ENCODE measurements at places on chromosomes 5 and 9.

- DNase-seq: no peak
These were observed 468.5 kb downstream of the TMEM232 start for GRCh38 chr5:110257971-110258370.

- DNase-seq: no peak
These were observed 23.9 kb upstream of the IDNK start for GRCh38 chr9:83599071-83599470.

DNA sequence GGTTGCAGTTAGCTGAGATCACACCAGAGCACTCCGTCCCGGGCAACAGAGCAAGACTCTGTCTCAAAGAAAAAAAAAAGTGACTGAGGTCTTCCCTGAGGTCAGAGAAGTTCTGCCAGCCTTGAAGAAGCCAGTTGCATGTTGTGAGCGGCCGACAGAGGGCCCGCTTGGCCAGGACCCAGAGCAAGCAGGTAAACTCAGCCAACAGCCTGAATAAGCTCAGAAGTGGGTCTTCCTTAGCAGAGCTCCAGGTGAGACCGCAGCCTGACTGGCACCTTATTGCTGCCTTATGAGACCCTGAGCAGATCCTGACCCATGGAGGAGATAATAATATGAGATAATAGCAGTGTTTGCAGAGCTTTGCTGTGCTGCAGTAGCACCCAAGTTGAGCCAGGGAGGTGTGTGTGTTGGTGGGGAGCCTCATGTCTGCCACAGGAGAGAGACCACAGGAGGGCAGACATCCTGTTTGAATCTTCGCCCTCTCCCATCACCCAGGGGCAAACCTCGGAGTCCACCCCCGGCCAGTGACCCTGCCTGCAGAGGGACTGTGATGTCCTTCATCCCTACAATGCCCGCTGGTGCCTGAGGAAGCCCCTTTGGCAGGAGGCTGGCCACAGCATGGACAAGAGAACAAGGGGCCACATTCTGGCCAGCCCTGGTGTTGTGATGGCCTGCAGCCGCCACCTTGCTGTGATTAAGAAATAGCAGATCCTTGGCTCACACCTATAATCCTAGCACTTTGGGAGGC, 10.8 kb upstream of the BARX1 start:
- DNase-seq: no peak

- no peak for DNase-seq
These were observed 36.5 kb upstream of the NUDT12 start for GRCh38 chr5:103598997-103599566.

DNA sequence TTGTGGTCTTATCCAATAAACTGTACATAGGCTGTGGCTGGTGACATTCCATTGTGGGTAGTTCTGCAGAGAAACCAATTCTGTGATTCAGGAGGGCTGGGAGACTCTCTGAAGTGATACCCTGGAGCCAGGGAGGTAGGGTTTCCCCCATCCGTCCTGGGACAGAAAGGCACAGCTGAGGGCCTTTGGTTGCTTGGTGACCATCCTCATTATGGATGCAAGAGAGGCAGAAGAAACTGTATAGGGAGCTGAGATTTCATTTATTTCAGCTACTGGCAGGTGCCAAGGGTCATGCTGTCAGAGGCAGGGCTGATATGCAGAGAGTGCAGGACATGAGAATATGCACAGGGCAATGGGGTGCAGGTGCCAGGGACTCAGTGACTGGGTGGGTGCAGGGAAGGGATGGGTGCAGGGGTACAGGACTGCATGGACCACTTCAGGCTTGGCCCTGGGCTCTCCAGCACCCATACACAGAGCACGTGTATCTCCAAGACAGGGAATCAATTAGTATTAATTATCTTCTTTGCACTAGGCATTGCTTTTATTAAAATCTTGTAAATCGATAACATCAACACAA, 236.5 kb downstream of the ICE1 start:
- no peak for DNase-seq

DNA sequence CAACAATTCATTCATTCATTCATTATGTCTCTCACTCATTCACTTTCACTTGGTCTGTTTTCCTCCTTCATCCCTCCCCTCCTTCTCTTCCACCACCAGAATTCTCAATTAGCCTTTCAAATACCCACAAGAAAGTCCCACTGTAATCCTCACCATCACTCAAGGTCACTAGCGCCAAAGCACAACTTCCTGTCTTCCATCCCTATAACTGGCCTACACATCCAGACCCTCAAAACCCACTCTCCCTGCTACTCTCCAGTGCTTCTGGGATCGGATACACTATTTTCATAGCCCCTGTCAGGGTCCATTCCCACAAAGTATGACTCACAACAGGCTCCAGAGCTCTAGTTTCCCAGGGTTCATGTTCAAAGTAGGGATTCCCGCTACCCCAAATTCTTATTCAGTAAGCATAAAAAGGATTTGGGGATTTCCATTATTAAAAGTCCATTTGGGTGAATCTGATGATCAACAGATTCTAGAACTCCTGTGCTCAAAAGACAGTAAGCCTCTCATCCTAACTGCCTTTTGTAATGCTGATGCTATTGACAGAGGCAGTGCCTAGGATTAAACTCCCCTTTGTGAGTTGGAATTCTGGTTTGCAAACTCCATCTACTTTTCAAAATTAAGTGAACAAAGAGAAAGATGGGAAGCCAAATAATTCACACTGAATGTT, 250.9 kb downstream of the SEMA5A start:
- no peak for DNase-seq

- no peak for DNase-seq
These were observed 73.0 kb upstream of the DMRTA1 start for GRCh38 chr9:22373636-22374035.

- no peak for DNase-seq
These were observed 340.7 kb downstream of the TLE4 start for GRCh38 chr9:79912318-79913070.

GRCh38 chr5:95850391-95850894, 27.9 kb upstream of the GLRX start:
- no peak for DNase-seq

- no peak for DNase-seq
These were observed 214.4 kb upstream of the ELL2 start for GRCh38 chr5:96176022-96176421.

- DNase-seq: no peak
These were observed 588.8 kb downstream of the BNC2 start for GRCh38 chr9:16281707-16282106.

DNA sequence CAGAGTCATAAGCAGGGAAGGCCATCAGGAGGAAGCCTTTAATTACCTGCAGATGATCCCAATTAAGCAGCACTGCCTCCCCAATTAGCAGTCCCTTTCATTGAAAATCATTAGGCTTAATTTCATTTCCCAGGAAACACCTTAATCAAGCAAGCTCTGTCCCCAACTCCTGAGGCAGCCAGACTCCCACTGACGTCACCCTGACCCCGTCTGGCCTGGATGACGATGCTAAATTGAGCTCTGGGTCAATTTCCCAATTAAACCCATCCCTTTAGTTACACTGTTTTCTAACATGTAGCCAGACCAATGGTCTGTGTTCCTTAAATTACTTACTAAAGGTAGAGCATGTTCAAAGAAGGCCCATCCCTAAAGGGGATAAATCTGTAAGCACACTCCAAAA, 84.0 kb upstream of the SPOCK1 start:
- DNase-seq: no peak

DNA sequence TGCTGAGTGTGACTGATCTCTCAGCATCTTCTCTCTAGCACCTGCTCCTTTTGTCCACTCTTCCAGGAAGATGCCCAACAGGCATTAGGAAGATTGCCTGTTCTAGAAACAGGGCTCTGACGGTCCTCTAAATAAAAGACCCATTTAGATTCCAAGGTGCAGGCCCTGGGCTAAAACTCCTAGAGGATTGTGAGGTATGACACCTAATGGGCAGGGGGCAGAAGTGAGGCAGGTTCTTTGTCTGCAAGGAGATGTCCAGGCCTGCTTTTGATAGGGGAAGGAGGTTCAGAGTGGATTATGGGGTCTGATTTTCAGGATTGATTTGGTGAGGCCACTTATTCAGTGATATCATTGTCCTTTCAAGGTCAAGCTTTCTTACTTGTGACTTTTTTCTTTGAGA, 140.8 kb upstream of the TRPC7 start:
- DNase-seq: no peak

DNA sequence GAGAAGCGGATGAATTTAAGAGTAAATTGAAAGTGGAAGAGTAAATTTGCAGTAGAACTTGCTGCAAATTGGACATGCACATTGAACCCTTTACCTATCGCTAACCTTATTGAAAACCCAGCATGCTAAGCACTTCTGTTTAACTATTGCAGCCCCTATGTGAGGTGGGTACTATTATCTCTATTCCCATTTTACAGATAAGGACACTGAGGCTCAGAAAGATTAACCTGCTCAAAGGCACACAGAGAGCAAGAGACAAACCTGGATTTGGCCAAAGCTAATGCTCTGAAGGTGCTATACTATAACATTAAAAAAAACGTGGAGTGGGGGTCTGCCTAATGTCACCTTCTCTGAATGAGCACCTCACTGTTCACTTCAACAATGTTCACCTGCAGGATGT, 21.0 kb downstream of the SH3RF2 start:
- DNase-seq: no peak

DNA sequence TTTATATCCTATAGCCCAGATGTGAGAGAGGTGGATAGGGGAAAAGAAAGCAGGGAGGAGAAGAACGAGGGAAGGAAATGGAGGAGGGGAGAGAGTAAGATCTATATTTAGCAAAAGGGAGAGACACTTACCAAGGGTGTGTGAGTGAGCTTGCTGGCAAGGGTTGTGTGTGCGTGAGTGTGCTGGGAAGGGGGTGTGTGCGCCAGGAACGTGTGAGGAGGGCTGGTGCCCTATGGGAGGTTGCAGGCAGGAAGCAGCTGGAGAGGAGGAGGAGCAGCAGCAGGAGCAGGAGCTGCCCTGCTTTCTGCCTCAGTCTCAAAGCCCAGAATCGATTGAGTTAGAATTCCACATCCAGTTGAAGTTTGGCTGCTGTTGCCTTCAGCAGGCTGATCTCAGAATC, 148.3 kb upstream of the RUSC2 start:
- no peak for DNase-seq

DNA sequence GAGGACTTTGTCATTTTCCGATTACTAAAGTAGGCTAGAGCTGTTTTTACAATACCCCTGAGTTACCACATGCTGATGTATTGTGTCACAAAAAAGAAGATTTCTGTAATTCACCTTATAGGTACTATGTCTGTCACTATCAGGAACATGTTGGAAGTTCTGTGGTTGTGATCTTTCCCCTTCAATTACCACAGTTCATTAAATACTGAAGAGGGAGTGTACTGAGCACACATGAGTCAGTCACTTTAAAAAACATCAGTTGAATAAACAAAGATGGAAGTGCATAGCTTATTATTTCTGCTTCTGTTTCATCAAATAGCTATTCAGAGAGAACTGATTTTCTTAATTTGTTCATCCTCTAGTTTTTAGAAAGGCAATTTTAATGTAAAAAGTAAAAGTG, 31.7 kb downstream of the AP3S1 start:
- no peak for DNase-seq

- DNase-seq: no peak
These were observed 294.1 kb upstream of the CD180 start for GRCh38 chr5:67490543-67491321.

DNA sequence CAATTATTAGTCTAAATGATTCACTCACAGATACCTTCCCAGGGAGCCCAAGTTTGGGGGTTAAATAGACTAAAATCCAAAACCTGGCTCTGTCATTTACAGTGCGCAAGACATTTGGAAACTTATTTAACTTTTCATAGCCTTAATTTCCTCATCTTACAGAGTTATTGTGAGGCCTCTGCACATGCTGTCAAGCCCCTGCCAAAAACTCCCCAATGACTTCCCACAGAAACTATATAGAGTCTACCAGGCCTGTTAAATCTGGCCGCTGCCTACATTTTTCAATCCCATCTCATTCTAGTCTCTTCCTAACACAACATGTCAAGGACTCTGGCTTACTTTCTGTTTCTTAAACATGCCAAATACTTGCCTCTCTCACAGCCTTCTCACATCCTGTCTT, 412.5 kb downstream of the ELAVL2 start:
- no peak for DNase-seq

GRCh38 chr9:9747787-9748186, 865.0 kb downstream of the PTPRD start:
- DNase-seq: no peak

DNA sequence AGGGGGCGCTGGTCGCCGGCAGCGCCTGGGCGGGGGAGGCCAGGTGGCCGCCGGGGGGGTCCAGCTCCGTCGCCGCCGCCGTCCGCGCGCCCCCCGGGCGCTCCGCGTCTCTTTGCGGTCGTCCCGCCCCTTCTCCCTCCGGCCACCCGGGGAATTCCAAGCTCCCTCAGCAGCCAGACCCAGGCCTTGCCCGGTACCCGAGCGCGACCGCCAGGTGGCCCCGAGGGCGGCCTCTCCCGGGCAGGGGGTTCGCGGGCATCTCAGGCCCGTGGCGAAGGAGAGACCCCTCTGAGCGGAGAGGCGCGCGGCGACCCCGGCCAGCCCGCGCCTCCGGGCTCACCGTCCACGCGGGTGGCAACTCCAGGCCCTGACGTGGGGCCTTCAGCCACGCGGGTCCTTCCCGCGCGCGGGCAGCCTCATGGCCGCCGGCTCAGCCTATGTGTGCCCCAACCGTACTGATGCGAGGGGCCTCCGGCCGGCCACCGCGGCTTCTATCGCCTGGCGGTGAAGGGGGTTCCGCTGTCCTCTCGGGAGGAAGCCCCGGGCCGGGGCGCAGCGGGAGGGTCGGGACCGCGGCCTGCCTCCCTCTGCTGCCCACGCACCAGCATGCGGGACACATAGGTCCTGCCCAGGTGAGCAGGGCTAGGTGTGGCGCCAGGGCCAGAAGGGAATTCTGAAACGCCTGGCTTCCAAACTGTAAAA, 529 bp upstream of the NRARP start:
- DNase-seq: no peak

DNA sequence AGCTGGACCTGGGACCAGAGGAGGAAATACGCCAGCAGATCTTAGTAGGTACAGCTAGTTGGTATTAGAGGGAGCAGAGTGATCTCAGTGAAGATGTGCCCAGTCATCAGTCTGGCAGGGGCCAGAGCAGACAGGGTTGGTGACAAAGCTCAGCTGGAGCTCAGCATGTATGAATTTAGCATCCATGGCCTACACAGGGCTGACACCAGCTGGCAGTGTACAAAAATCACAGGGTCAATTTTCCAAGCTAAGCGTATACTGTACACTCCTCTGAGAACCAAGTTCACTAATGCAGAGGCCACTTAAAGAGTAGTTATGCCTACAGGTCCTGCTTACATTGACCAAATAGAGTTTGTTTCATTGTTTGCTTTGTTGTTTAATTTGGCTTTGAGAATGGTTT, 146.6 kb downstream of the SLC24A2 start:
- DNase-seq: no peak

- DNase-seq: no peak
These were observed 670.8 kb downstream of the ACTL7B start for GRCh38 chr9:108184941-108185340.

DNA sequence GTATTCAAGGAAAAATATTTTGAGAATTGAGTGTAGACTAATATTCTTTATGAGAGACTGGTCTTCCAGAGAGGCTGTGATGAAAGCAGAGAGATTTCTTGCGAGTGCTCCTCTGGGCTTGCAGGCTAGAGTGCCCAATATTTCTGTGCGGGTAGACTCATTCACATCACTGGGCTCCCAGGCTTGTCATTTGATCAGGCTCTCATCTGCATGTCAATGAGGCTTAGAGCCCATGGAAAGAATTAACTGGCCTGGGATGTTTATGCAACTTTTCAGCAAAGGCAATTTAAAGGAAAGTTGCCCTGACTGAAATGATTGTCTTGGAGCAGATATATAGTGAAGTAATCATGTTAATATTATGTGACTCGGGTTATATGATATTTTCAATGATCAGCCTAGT, 42.3 kb downstream of the SNCAIP start:
- DNase-seq: no peak
